Thoracic aorta (tissue), 2 donors: ENCODE measurements at places on chromosomes 5 and 9. TPM values are rescaled to one million over a fixed set of nuclear protein-coding genes. Genes with fewer than 3 reads are reported as not detected.

SLC45A2 gene
- not detected for total RNA-seq

MCTP1 gene
- total RNA-seq: 22.1 TPM

IQGAP2 gene
- total RNA-seq: 15.3 TPM

PITX1 gene
- total RNA-seq: not detected

PPP3R2 gene
- not detected for total RNA-seq

CCL28 gene
- 4.3 TPM for total RNA-seq

DNA sequence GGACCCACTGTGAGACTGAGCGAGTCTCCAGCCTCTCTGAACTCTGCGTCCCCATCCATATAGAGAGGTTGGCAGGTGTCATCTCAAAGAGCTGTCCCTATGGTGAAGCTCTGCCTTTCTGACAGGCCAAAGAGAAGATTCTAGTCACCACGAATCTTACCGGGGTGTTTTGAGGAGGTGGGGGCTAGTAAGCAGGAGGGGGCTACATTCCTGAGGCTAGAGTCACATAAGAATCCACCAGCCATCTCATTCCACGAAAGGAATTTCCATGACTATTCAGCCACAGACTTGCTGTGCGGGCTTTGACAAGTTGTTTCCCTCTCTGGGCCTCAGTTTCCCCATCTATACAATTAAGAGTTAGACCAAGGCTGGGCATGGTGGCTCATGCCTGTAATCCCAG lies 16.3 kb downstream of the PDGFRB start:
- H3K27ac ChIP-seq: peak overlapping the region; percentile 97
- DNase-seq: no peak
- no peaks in the 10 kb centered on the region for H3K27me3 ChIP-seq
- H3K36me3 ChIP-seq: peaks cover 24% of the 10 kb centered on the region

GRCh38 chr5:95035891-95036685 lies 248.8 kb downstream of the MCTP1 start:
- H3K4me3 ChIP-seq: no peak overlapping the region
- no peaks in the 10 kb centered on the region for H3K36me3 ChIP-seq
- DNase-seq: no peak
- no peaks in the 10 kb centered on the region for H3K27me3 ChIP-seq

- H3K27ac ChIP-seq: no peak overlapping the region
- H3K36me3 ChIP-seq: no peaks in the 10 kb centered on the region
- H3K4me3 ChIP-seq: no peak overlapping the region
- H3K4me1 ChIP-seq: no peaks in the 10 kb centered on the region
- H3K27me3 ChIP-seq: no peaks in the 10 kb centered on the region
Observed at GRCh38 chr9:100492952-100493351, 20.0 kb downstream of the TMEFF1 start.

GRCh38 chr5:15992918-15993317 lies 186.7 kb downstream of the MARCHF11 start:
- no peak overlapping the region for H3K27ac ChIP-seq
- H3K36me3 ChIP-seq: no peaks in the 10 kb centered on the region
- no peak for DNase-seq
- H3K4me3 ChIP-seq: no peak overlapping the region
- H3K4me1 ChIP-seq: no peaks in the 10 kb centered on the region

GRCh38 chr5:132439521-132440089 lies 51.0 kb downstream of the IRF1 start:
- DNase-seq: no peak
- no peaks in the 10 kb centered on the region for H3K36me3 ChIP-seq
- H3K27ac ChIP-seq: peak overlapping the region; percentile 33
- H3K27me3 ChIP-seq: no peaks in the 10 kb centered on the region
- H3K4me3 ChIP-seq: peak overlapping the region; percentile 35
- peaks cover 30% of the 10 kb centered on the region for H3K4me1 ChIP-seq

DNA sequence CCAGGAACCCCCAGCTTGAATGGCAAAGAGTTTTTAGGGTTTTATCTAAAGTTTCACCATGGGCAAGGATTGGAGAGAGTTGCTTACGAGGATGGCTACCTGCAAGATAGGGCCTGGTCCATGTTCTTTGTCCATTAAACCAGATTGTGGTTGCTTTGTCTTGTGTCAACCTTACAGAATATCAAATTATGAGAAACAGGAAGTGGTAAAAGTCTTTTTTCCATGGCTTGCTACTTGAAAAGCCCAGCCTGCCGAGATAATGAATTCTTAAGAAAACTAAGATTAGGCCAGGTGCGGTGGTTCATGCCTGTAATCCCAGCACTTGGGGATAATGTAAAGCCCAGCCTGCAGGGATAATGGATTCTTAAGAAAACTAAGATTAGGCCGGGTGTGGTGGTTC lies 24.4 kb downstream of the ZNF474 start:
- DNase-seq: no peak
- peak overlapping the region; percentile 67 for H3K27ac ChIP-seq
- no peaks in the 10 kb centered on the region for H3K36me3 ChIP-seq
- H3K4me1 ChIP-seq: peaks cover 67% of the 10 kb centered on the region

- no peak overlapping the region for H3K27ac ChIP-seq
- no peak overlapping the region for H3K4me3 ChIP-seq
- no peak for DNase-seq
- no peaks in the 10 kb centered on the region for H3K27me3 ChIP-seq
Observed at GRCh38 chr5:39193553-39194465, 25.6 kb downstream of the FYB1 start.

GRCh38 chr5:143119881-143120341 lies 283.6 kb downstream of the NR3C1 start:
- H3K27ac ChIP-seq: no peak overlapping the region
- H3K4me1 ChIP-seq: peaks cover 8% of the 10 kb centered on the region
- H3K4me3 ChIP-seq: no peak overlapping the region
- no peak for DNase-seq
- no peaks in the 10 kb centered on the region for H3K36me3 ChIP-seq
- no peaks in the 10 kb centered on the region for H3K27me3 ChIP-seq

GRCh38 chr5:168409591-168410458 lies 76.4 kb upstream of the RARS1 start:
- H3K36me3 ChIP-seq: no peaks in the 10 kb centered on the region
- no peak overlapping the region for H3K27ac ChIP-seq
- H3K27me3 ChIP-seq: no peaks in the 10 kb centered on the region

- DNase-seq: no peak
- no peaks in the 10 kb centered on the region for H3K27me3 ChIP-seq
- H3K36me3 ChIP-seq: no peaks in the 10 kb centered on the region
- H3K4me3 ChIP-seq: no peak overlapping the region
- H3K4me1 ChIP-seq: no peaks in the 10 kb centered on the region
Observed at GRCh38 chr9:36129139-36129538, 7.4 kb upstream of the GLIPR2 start.

DNA sequence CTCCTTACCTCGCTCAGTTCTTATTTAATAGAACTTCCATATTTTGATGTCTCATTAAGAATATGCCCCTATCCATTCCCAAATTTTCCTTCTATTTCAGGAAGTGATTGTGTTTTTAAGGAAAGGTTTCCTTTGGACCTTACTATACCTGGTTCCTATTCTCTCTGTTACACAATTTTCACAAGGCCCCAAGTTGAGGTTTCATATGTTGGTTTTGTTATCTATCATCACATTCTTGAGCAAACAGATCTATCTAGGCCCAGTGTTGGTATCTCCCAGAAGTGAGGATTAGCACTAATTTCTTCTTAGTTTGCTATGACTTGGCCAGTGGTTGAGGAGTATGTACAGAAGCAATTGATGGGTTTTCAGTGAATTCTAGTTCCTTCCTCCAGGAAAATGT lies 41.5 kb downstream of the ALG2 start:
- DNase-seq: no peak
- H3K4me3 ChIP-seq: no peak overlapping the region
- no peaks in the 10 kb centered on the region for H3K36me3 ChIP-seq
- H3K27ac ChIP-seq: no peak overlapping the region

DNA sequence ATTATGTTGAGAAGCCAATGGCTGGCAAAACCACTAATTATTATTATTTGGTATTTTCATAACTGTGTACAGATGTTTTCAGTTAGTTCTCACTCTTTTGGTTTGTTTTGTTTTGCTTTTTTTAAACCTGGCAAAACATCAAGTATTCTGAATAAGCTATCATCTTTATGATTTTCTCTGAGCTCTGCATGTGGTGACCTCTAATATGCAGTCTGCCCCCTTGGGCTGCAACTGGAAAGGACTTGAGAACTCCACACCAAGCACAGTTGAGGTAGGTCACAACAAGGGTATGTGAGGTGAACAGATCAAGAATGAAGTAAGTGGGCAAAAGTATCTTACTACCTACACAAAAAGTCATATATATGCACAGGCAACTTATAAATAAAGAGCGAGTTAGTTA lies 202.2 kb downstream of the NFIB start:
- H3K27ac ChIP-seq: no peak overlapping the region
- no peak for DNase-seq
- H3K4me3 ChIP-seq: no peak overlapping the region

DNA sequence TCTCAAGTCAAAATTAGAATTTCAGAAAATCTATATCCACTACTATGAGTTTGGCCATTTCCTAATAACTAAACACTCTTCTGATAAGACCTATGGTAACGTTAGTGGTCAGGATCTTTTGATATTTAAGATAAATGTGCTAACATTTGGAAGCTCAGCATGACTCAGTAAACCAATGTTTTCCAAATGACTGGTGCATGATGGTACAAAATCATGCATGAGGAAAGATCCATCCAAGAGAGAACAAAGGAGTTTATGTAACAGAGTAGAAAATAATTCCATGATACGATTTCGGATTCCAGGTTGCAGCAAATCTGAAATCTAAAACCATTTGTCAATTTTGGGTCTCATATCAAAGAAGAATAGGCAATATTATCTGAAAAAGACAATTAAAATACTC lies 279.2 kb downstream of the NSG2 start:
- H3K36me3 ChIP-seq: no peaks in the 10 kb centered on the region
- no peak for DNase-seq
- H3K27ac ChIP-seq: no peak overlapping the region
- no peaks in the 10 kb centered on the region for H3K27me3 ChIP-seq
- H3K4me1 ChIP-seq: no peaks in the 10 kb centered on the region

DNA sequence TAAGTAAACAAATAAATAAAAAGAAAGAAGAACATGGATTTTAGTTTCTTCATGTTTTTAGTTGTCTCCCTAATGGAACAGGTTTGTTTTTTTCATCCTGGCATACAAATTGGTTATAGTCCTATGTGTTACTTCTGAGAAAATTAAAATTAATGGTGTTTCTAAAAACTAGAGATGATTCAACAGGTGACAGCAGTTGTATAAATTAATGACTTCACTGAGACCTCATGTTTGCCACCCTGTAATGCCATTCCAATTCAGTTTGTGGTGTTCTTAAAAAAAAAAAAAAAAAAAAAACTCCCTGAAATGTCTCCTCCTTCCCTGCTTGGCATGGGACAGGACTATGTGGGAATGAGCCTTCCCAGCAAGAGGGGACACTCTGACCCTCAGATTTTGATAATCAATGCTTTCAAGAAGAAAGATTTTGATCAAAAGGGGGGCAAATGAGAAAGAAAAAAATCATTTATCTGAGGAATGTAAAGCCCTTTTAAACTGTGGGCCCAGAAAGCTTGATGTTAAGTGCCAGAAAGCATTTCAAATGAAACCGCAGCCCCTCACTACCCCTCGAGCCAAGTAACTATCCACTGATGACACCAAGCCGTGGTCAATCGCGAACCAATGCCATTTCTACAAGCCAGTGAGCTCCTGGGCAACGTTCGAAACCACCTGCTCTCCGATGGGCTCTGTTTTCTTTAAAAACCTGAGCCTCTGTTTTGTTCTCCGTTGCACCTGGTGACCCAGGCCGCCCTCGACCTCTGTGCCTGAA lies 941 bp downstream of the EXD3 start:
- H3K27ac ChIP-seq: no peak overlapping the region
- H3K4me3 ChIP-seq: peak overlapping the region; percentile 96
- no peak for DNase-seq
- H3K27me3 ChIP-seq: no peaks in the 10 kb centered on the region

DNA sequence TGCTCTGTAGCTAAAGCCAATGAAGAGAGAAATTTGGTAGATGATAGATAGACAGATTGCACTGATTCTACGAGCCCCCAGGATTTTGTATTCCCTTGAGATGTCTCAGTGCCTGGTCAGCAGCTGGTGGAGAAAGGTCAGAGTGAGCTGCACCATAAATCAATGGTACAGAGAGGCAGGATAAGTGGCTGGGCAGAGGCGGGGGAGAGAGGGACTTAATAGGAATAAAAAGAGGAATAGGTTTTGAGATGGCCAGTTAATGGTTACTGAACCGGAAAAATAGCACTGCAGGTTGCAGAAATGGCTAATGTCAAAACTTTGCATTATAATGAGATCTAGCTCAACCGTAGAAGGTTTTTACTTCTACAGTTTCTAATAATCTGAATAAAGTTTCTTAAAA lies 47.9 kb upstream of the SLC12A2 start:
- H3K27ac ChIP-seq: no peak overlapping the region
- no peak for DNase-seq
- H3K4me3 ChIP-seq: no peak overlapping the region
- H3K4me1 ChIP-seq: peaks cover 11% of the 10 kb centered on the region
- no peaks in the 10 kb centered on the region for H3K27me3 ChIP-seq

- no peaks in the 10 kb centered on the region for H3K36me3 ChIP-seq
- DNase-seq: no peak
- H3K4me1 ChIP-seq: no peaks in the 10 kb centered on the region
- no peaks in the 10 kb centered on the region for H3K27me3 ChIP-seq
- no peak overlapping the region for H3K4me3 ChIP-seq
- H3K27ac ChIP-seq: no peak overlapping the region
Observed at GRCh38 chr9:14645648-14646047, 47.6 kb downstream of the ZDHHC21 start.

GRCh38 chr5:155906046-155906445 lies 420.9 kb upstream of the SGCD start:
- no peak overlapping the region for H3K27ac ChIP-seq
- no peaks in the 10 kb centered on the region for H3K27me3 ChIP-seq
- DNase-seq: no peak
- no peaks in the 10 kb centered on the region for H3K4me1 ChIP-seq
- no peaks in the 10 kb centered on the region for H3K36me3 ChIP-seq

DNA sequence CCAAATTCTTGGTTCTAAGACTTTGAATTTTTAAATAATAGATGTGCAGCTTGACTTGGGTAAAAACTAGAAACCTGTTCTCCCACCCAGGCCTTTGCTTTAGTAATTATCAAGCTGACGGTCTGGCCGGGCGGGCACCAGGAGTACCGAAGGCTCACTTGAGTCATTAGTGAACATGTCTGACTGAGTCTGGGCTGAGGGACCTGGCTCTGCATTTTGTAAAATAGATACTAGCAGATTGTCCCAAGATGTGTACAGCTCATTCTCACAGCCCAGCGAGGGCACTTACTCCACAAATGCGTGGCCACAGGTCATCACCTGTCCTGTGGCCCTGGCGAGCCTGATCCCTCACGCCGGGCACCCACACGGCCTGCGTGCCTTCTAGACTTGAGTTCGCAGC lies 216.2 kb downstream of the FANCC start:
- peaks cover 31% of the 10 kb centered on the region for H3K4me1 ChIP-seq
- H3K27me3 ChIP-seq: no peaks in the 10 kb centered on the region
- no peaks in the 10 kb centered on the region for H3K36me3 ChIP-seq
- DNase-seq: no peak
- H3K27ac ChIP-seq: peak overlapping the region; percentile 69
- H3K4me3 ChIP-seq: no peak overlapping the region
